ENCODE measurements at places on chromosomes 3 and 15. TPM values are rescaled to one million over a fixed set of nuclear protein-coding genes. Genes with fewer than 3 reads are reported as not detected.

GRCh38 chr15:49151831-49152230 is 3.6 kb downstream of the COPS2 start:
- no peak overlapping the region for H3K27ac ChIP-seq
- no peaks in the 10 kb centered on the region for H3K36me3 ChIP-seq
- peaks cover 56% of the 10 kb centered on the region for H3K4me1 ChIP-seq
- no peak overlapping the region for H3K4me3 ChIP-seq
- DNase-seq = no peak

DNA sequence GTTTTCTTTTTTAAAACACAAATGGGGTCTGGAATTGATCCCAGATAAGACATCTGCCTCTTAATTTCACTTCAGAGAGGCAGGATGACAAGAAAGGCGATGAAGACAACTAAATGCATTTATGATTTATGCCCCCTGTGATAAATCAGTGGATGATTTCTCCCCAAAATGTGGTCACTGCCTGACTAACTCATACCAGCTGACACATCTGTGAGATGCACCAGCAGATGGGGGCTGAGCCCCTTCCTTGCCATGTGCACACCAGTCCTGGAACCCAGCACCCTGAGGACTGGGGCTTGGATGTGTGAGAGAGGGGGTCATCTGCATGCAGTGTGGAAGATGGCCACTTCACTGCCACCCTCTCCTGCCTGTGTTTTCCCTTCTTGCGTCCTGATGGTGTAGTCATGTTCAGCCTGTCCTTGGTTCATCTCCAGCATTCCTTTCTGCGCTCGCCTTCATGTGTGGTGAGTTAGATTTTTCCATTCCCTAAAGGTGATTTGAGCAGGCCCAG is 264.3 kb downstream of the LRTM1 start:
- no peak overlapping the region for H3K27ac ChIP-seq
- no peaks in the 10 kb centered on the region for H3K27me3 ChIP-seq
- DNase-seq = no peak
- no peak overlapping the region for H3K4me3 ChIP-seq
- no peaks in the 10 kb centered on the region for H3K4me1 ChIP-seq
- no peaks in the 10 kb centered on the region for H3K36me3 ChIP-seq

DNA sequence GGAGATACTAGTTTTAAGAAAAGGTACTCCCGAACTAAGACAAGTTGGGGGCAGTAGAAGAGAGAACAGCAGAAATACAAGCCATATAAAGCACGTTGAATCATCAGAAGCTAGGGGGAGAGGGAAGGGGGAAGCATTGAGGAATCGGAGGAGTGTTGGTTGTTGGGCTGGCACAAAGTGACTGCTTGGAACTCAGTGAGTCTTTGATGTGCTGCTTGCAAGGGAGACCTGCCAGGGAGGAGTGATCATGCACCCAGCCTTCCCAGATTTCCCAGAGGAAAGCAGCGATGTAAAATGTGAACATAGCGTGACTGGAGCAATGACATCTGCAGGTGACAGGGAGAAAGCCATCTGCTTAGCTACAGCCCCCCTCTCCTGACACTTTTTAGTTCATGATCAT is 192.4 kb upstream of the IL12A start:
- no peak for DNase-seq
- no peaks in the 10 kb centered on the region for H3K36me3 ChIP-seq
- H3K27ac ChIP-seq = no peak overlapping the region
- H3K4me3 ChIP-seq = no peak overlapping the region
- no peaks in the 10 kb centered on the region for H3K27me3 ChIP-seq
- H3K4me1 ChIP-seq = no peaks in the 10 kb centered on the region

- no peaks in the 10 kb centered on the region for H3K27me3 ChIP-seq
- H3K36me3 ChIP-seq = no peaks in the 10 kb centered on the region
- DNase-seq = no peak
Observed at GRCh38 chr15:86268558-86268957, 188.9 kb downstream of the AGBL1 start.

GRCh38 chr3:39808467-39809180 is 785 bp upstream of the MYRIP start:
- no peak overlapping the region for H3K27ac ChIP-seq
- peaks cover 8% of the 10 kb centered on the region for H3K4me1 ChIP-seq
- H3K27me3 ChIP-seq = peaks cover 44% of the 10 kb centered on the region
- no peaks in the 10 kb centered on the region for H3K36me3 ChIP-seq
- peak overlapping the region; percentile 62 for H3K4me3 ChIP-seq

- DNase-seq = no peak
- H3K27ac ChIP-seq = no peak overlapping the region
- H3K27me3 ChIP-seq = no peaks in the 10 kb centered on the region
- no peaks in the 10 kb centered on the region for H3K36me3 ChIP-seq
Observed at GRCh38 chr3:170226426-170226960, 4.3 kb downstream of the PRKCI start.

DNA sequence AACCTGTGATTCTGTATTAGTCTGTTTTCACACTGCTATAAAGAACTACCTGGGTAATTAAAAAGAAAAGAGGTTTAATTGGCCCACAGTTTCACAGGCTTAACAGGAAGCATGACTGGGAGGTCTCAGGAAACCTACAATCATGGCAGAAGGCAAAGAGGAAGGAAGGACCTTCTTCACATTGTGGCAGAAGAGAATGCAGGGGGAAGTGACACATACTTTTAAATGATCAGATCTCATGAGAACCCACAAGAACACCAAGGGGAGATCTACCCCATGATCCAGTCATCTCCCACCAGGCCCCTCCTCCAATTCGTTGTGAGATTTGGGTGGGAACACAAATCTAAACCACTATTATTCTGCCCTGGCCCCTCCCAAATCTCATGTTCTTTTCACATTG is 6.1 kb downstream of the ZKSCAN7 start:
- no peaks in the 10 kb centered on the region for H3K27me3 ChIP-seq
- no peaks in the 10 kb centered on the region for H3K36me3 ChIP-seq
- no peak overlapping the region for H3K4me3 ChIP-seq
- H3K27ac ChIP-seq = no peak overlapping the region
- peaks cover 5% of the 10 kb centered on the region for H3K4me1 ChIP-seq

DNA sequence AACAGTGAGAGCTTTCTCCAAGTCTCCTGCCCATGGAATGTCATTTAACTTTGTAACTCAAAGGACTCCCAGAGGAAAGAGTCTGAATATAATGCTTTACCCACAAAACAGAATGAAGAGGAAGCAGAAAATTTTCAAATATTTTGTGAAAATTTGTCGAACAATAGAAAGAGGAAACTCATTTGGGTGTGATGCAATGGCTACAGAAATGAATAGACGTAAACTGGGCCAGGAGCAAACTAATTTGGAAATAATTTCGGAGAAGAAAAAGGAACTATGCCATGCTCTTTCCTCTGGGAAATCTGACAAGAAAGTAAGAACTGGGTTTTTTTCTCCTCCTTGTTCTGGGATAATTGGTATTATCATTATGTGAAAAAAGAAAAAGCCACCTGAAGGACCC is 11.2 kb upstream of the SUMF1 start:
- no peak for DNase-seq
- no peaks in the 10 kb centered on the region for H3K36me3 ChIP-seq
- no peaks in the 10 kb centered on the region for H3K27me3 ChIP-seq
- H3K4me1 ChIP-seq = peaks cover 13% of the 10 kb centered on the region

The ALPK3 gene
- 5.8 TPM for total RNA-seq

The TNK2 gene
- 3.4 TPM for total RNA-seq

Measured in adrenal gland (tissue), 19 donors.